ENCODE measurements at places on chromosomes 1 and 21.

DNA sequence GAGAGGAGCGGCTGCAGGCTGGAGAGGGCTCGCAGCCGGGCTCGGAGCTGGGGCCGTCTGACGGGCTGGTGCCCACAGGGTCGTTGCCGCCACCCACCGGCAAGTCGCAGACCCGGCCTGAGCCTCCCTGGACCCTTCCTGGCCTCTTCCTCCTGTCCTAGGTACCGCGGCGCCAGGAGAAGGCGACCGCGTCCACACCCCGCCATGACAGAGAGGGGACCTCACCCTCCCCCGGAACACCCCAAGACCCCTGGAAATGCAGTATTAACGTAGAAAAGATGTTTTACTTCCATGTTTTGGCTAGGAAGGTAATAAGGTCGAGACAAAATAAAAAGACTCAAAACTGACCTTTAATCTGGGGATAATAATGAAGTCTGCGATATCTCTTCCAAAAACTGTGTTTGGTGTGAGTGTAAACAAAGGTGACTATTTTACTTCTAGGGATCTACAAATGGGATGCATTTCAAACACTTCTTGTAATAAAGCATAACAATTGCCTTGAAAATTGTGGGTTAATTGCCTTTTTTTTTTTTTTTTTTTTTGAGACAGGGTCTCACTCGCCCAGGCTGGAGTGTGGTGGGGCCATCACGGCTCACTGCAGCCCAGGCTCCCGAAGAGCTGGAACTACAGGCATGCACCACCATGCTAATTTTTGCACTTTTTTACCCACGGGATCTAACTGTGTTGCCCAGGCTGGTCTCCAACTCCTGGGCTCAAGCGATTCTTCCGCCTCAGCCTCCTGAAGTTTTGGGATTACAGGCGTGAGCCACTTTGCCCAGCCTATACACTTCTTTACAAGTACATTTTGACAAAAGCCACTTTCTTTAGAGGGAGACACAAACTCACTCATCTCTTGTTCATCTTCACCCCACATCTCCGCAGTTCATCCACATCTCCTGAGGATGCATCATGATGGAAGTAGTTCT, 838 bp upstream of the RSRP1 start:
- no peak for DNase-seq

DNA sequence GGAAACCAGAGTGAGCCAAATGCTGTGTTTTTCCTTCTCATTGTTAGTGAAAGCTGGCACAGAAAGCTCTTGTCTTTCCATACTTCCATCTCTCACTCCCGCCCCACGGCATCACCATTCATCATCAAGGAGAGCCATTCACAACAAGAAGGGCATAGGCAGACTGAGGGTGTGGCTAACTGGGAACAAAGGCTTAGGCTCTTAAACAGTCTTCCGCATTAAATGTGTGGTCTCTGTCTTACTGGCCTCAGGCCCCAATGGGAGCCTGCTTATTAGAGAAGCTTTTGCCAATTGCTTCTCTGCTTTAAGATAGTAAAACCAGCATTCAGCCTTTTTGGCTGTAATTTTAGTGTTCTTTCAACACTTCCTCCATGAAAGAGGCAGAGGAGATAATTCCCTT, 51.4 kb downstream of the TNFSF18 start:
- no peak for DNase-seq

DNA sequence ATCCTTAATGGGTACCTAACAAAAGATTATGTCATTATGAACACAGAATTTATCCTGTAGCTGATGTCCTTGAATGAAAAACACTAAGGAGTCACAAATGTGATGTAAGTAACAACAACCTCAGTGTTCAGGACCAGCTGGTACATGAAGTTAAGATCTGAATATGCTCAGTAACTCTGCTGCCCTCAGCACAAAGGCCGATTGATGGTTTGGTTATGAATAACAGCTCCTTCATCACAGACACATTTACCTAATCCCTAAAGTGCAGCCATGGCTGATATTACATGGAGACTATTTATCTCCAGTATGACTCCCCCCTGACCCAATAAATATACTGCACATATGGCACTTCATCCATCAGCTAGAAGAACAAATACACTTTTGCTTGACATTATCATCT, 75.2 kb downstream of the PLPPR5 start:
- DNase-seq = no peak

DNA sequence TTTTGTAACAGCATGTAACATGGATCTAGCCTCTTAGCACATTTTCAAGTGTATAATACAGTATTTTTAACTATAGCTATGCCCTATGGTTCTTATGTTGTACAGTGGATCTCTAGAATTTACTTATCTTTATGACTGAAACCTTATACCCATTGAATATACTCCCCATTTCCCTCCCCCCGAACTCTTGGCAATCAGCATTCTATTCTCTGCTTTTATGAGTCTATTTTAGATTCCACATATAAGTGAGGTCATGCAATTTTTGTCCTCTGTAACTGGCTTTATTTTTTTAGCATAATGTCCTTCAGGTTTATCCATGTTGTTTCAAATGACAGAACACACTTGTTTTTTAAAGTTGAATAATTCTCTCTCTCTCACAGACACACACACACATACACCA, 3.1 kb upstream of the GBP6 start:
- no peak for DNase-seq

DNA sequence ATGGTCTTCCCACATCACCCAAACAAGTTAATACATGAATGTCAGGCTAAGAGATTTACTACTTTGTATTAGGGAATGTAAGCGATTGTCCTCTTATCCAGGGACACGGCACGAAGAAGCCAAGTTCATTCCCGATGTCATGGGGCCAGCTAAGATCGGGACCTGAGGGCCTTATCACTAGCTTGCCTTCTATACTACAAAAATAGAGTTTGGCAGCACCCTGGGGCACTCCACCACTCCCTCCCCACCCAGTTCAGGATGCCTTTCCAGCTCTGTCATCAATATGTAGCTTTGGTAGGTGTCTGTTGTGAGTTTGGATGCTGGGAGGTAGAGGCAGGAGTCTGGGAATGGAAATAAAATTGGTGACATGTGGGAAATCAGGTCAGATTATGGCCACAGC, 197.5 kb downstream of the ATG4C start:
- no peak for DNase-seq

DNA sequence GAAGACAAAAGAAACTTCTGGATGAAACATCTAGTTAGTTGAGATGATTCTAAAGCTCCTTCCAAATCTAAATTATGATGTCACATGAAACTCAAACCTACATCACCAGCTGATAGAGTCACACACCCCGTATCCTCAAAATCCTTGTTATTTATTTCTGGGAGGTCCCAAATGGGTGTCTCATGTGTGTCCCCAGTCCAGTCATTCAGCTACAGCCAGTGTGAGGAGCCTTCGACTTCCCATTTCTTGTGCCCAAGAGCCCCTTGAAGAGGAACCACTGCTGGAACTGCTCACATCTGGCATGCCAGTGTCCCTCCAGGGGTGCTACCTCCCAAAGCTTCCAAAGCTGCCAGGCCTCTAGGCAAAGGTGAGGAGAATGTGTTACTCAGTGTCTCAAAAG, 32.5 kb upstream of the KCNA3 start:
- DNase-seq = no peak

DNA sequence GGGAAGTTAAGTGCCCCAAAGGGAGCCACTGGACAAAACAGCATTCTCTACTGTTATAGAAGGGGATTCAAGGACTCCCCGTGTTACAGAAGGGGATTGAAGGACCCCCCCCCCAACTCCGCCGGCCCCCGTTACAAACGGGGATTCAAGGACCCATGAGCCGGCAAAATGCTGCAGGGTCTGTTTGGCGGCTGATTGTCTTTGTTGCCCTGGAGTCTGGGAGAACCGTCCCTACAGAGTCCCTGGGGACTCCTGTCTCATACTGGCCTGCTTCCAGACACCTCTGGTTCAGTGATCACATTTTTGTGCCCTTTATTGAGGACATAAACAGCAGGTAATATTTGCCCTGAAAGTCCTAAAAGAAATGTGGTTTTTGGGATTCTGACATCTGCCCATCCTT, 96.4 kb downstream of the SYF2 start:
- no peak for DNase-seq

- DNase-seq = no peak
Measured at GRCh38 chr1:229058111-229058561, 212.8 kb upstream of the RAB4A start.

GRCh38 chr1:14826172-14826636, 227.7 kb downstream of the KAZN start:
- DNase-seq = no peak

GRCh38 chr1:94539496-94539895, 2.1 kb downstream of the F3 start:
- DNase-seq = no peak

GRCh38 chr1:205809942-205810345, 3.1 kb downstream of the SLC41A1 start:
- no peak for DNase-seq
